ENCODE measurements at places on chromosomes 13 and 19.

- no peak for DNase-seq
These were observed 116.4 kb downstream of the AKAP11 start for GRCh38 chr13:42388326-42388725.

GRCh38 chr13:114140906-114141250, 8.5 kb upstream of the RASA3 start:
- DNase-seq, result no peak

DNA sequence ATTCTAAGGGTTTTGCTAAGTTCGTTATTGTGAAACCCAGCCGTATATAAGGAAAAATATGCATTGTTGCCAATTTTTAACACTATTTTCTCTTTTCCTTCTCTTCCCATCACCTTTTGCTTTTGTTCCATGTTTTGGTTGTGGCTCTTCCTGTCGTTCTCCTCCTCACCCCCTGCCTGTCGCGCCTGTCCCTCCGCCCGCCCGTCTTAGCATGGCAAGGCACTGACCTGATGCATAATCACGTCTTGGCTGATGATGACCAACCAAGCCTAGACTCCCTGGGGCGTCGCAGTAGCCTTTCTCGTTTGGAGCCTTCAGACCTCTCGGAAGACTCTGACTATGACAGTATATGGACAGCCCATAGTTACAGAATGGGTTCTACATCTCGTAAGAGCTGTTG, 28.5 kb upstream of the TEX29 start:
- DNase-seq, result no peak

- no peak for DNase-seq
These were observed 280.6 kb downstream of the DCLK1 start for GRCh38 chr13:35850569-35850968.

DNA sequence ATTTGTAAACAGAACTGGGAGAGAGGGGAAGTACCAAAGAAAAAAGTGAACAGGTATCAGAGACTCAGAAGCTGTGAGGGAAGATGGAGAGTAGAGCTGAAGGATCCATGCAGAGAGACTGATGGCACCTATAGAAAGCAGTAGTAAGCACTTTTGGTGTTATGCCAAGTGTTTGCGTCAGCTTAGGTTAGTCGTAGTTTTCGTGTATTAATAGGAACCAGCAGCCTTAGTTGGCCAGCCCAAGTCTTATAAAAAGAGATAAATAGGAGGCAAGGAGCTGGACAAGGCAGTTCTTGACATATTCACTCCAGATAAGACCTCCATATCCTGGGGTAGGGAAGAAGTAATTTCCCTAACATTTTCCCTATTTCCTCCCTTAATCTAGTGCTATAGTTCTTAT, 214.2 kb downstream of the OXGR1 start:
- DNase-seq, result no peak

- DNase-seq, result no peak
These were observed 744 bp downstream of the ZNF805 start for GRCh38 chr19:57241176-57241575.
